Stromal cell of bone marrow (primary cell): ENCODE measurements at places on chromosomes 6 and 20.

DNA sequence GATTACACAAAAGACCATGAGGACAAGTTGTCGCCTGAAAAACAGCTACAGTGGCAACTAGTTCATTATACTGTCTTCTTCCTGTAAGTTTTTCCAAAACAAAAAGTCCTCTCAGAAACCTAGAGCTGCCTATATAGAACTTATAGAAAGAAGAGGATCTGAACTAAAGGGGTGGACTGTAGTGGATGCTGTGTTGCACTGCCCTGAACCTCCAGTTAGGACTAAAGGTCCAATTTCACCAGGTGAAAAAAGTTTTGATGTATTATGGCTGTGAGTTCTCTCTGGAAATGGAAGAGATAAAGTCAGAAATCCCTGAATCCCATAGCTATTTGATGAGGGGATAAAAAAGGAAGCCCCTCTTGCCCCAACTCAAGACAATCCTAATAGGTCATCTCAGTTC is 56.6 kb upstream of the TSHZ2 start:
- no peak for DNase-seq

GRCh38 chr20:14672066-14672465 is 334.7 kb upstream of the FLRT3 start:
- no peak for DNase-seq

DNA sequence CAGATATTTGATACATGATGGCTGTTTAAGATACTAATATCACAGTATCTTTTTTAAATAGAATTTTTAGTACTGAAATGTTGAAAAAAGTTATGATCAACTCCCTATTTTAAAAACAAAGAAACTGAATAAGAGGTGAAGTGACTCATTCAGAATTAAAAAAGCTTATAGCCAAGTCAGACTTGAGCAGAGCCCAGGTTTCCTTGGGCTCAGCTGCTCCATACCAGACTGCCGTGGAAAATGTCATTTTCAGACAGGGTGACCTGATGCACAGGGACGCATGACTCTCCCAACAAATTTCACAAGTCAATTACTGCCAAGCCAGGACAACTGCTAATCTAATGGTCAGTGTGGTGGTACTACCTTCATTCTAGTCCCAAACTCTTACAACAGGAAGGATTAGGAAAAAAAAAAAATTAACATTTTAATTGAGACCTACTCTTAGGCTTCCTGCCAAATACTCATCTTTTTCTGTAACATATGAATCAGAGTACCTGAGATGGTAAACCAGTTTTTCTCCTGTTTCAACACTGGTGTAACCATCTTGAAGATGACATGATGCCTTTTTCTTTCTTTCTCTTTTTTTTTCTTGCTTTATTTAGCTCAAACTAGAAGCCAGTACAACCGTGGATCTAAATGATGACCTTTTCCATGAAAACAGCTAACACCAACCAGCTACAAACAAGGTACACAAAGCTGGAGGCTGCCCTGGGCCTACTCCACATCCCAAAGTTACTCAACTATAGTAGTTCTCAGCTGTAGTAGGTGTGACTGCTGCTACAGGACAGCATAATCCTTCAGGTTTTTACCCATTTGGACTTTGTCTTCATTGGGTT is 30.5 kb downstream of the SLC22A23 start:
- DNase-seq = no peak

DNA sequence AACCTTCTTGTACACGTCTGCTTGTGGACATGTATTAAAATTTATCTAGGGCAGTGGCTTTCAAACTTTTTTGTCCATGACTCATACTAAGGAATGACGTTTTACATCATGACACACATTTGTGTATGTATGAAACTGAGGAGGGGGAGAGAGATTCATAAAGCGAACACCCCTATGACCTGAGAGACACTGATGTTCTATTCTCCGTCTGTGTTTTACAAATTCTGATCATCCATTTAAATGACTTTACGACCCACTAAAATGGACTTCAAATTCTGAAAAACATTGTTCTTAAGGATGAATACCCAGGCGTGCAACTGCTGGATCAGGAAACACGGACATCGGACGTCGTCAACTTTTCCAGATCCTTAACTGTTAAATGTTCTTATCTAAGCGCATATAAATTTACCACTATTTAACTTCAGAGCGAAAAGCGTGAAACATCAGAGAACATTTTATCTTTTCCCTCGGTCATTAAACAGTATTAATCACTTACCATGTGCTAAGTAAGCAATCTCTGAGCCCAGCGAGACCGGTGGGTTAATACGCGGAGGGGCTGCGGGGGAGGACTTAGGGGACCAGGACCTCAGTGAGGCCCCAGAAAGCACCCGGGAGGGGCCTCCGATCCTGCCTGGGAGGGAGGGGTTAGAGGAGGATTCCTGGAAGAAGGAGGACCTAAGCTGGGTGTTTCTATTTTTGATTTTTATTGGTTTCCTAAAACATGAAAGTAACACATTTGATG is 1.2 kb downstream of the PLAGL1 start:
- DNase-seq = peak; percentile 36

- no peak for DNase-seq
Observed at GRCh38 chr6:134516582-134516981, 198.7 kb upstream of the SGK1 start.

- no peak for DNase-seq
Observed at GRCh38 chr6:95413789-95414188, 163.5 kb upstream of the MANEA start.

DNA sequence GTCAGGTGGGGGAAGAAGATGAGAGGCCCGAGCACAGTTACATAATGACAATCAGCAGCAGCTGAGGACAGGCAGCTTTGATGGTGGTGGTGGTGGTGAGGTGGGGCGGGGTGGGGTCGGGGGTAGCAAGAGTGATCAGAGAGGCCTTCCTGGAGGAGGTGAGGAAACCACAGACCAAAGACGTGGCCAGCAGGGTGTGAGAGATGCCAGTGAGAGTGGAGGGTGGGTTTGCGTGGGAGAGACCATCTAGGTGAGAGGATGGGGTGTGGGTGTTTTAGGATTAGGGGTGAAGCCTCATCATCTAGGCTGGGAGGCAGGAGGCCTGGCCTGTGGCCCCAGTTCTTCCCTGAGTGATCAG is 76.0 kb upstream of the TOX2 start:
- DNase-seq = no peak

- DNase-seq = no peak
Observed at GRCh38 chr6:7033202-7033601, 74.6 kb upstream of the RREB1 start.

DNA sequence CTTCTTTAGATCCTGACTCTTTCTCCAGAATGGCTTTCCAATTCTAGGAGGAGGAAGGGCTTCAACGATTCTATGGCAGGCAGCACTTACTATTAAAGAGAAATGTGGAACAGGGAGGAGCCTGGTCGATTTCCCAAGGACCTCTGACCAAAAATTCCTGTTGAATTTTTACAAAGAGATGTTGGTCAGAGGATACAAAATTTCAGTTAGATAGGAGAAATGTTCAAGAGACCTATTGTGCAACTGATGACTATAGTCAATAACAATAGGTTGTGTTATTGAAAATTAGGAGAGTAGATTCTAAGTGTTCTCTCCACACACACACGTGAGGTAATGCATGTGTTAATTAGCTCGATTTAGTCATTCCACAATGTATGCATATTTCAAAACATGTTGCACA is 130.1 kb upstream of the TNFAIP3 start:
- no peak for DNase-seq

DNA sequence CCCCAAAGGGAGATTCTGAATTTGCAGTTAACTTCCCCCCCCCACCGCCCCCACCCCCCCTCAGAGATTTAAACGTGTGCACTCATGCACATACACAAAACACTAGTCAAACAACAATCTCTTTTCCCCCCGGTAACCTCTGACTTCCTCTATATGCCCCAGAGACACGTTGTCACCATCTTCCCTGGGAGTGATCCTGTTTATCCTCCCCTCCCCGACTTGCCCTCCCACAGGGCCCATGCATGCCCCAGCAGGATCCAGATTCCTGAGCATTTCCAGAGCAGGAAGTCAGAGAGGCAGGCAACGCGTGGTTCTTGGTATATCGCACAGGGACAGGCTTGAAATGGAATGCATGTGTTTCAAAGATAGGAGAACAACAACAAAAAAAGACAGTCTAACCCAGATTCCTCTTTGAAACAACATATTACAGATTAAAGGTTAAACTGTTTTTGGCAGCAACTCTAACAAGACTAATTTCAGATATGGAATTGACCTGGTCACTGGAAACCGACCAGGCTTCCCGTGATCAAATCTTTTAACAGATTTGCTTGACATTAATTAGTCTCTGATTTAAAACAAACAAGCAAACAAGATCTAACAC is 1.3 kb downstream of the BLCAP start:
- no peak for DNase-seq
